ENCODE measurements at places on chromosomes 7 and 10. TPM values are rescaled to one million over a fixed set of nuclear protein-coding genes. Genes with fewer than 3 reads are reported as not detected.

The SPDYE2B gene
- not detected for total RNA-seq

DNA sequence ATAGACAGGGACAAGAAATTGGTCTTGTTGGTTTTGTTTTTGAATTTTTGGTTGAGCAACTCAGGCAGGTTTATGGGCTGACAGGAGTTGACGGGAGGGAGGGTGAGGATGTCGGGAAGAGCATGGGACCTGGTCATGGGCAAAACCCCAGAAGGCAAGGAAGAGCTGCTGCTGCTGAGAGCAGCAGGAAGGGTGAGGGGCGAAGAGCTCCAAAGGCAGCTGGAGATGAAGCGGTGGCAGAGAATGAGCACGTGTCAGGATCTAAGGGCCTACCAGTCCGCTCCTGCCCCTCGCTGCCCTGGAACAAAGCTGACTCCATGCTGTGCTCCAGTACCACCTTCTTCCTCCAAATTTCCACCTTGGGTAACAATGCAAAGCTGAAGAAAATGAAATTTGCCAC is 84.3 kb downstream of the ARHGAP22 start:
- no peak for DNase-seq

GRCh38 chr7:9083837-9084236 is 650.4 kb downstream of the NXPH1 start:
- DNase-seq = no peak

DNA sequence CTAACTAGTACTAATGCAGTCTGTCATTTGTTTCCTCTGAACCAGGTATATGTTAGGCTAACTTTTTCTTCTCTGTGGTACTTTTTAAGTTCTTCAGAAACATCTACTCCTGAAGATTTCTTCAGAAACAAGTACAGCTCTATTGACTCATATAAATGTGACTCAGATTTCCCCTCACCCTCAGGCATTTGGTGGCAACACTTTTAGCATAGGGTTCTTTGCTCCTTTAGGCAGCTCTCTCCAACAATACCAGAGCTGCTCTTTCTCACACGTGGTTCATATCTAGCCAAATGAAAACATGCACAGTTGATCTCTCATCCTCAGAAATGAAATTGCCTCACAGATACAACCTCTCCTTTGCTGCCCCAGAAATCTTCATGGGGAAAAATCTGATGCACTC is 939.8 kb downstream of the SORCS1 start:
- DNase-seq = no peak

- DNase-seq = no peak
These were observed 168.3 kb upstream of the AUTS2 start for GRCh38 chr7:69429911-69430383.

The KCND2 gene
- total RNA-seq = 0.17 TPM

DNA sequence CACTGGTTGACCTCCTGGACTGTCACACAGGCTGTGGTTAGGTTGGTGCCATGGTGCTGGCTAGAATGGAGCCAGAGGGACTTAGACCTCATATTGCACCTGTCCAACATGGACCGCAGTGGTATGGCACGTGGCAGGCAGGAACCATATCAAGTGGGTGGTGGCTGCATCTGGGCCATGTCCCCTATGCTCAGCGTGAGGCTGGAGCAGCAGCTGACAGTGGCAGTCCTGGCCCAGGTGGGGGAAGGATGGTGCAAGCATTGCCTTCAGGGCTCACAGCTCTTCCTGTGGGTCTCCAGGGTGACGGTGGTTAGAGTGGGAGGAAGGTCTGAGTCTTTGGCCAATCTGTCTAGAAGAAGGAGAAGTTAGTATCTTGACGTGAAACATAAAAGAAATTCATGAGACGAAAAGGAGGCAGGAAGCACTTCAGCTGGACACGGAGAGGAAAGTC is 54.5 kb upstream of the PFKFB3 start:
- no peak for DNase-seq

The EMX2 gene
- 0.09 TPM for total RNA-seq
